ENCODE measurements at places on chromosomes 1 and 21. TPM values are rescaled to one million over a fixed set of nuclear protein-coding genes. Genes with fewer than 3 reads are reported as not detected.

Gene LCE2B
- total RNA-seq, result not detected

Gene TRIM67
- total RNA-seq, result not detected

Gene NBPF3
- 2.4 TPM for total RNA-seq

Gene DRAXIN
- total RNA-seq, result not detected

DNA sequence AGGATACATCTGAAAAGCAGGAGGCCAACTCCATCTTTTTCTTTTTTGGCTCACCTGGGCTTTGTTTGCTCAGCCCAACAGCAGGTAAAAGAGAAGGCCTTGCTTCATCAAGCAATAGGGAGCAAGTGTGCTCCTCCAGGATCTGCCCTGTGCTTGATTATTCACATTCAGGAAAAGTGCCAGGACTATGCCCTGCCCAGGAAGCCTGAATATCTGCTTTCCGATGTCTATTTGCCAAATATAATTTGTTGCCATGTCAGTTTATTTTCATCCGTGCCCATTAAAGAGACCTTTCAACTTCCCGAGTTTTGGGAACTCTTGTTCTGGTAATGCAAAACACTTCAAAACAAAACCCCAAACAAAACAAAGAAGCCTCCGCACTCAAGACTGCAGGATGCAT, 185.3 kb downstream of the CDC7 start:
- H3K36me3 ChIP-seq, result no peaks in the 10 kb centered on the region
- H3K27me3 ChIP-seq, result no peaks in the 10 kb centered on the region
- no peak overlapping the region for H3K27ac ChIP-seq
- no peak overlapping the region for H3K4me3 ChIP-seq
- H3K4me1 ChIP-seq, result no peaks in the 10 kb centered on the region

DNA sequence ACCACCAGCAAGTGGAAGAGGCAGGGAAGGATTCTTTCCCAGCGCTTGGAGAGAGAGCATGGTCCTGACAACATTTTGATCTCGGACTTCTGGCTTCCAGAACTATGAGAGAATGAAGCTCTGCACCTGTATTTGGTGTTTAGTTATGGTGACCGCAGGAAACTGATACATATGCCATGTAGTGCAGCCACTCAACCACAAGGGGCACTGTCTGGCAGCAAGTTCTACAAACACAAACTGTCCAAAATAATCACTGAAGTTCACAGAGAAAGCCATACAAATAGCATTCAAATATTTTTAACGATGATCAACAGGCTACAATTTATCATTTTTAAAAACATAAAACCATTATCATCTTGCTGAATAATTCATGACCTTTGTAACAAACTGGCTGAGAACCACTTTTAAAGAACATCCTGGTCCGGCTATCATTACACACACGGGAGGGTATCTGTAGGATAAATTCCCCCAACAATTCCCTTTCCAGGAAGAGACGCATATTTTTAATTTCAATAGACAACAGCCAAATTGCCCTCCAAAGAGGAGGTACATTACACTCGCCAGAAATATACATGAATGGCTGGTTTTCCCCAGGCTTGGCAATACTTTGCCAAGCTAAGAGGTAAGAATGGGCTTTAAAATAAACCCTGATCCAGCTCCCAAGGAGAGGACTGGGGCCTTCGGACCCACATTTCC, 9.2 kb upstream of the CBR3 start:
- no peaks in the 10 kb centered on the region for H3K27me3 ChIP-seq

GRCh38 chr1:36142121-36142520, 7.2 kb downstream of the TRAPPC3 start:
- no peak overlapping the region for H3K4me3 ChIP-seq
- H3K36me3 ChIP-seq, result peaks cover 7% of the 10 kb centered on the region
- H3K27me3 ChIP-seq, result no peaks in the 10 kb centered on the region
- H3K27ac ChIP-seq, result no peak overlapping the region
- no peak for DNase-seq
- H3K4me1 ChIP-seq, result no peaks in the 10 kb centered on the region

GRCh38 chr1:47629201-47629600, 191.4 kb downstream of the FOXD2 start:
- H3K27ac ChIP-seq, result no peak overlapping the region
- DNase-seq, result no peak
- H3K4me3 ChIP-seq, result no peak overlapping the region
- no peaks in the 10 kb centered on the region for H3K27me3 ChIP-seq

DNA sequence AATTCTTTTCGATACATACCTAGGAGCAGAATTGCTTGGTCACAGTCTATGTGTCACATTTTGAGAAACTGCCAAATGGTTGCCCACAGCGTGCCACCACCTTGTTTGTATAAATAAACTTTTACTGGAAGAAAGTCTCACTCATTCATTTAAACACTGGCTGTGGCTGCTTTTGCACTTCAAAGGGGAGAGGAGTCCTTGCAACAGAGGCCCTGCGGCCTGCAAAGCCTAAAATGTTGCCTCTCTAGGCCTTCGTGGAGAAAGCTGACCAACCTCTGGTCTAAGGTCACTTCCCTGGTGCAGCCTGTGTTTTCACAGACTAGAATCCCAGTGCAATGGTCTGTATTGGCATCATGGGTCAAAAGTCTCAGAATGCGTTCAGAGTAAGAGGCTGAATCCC, 8.3 kb downstream of the RIPK4 start:
- no peak overlapping the region for H3K4me3 ChIP-seq
- peaks cover 12% of the 10 kb centered on the region for H3K36me3 ChIP-seq
- H3K27ac ChIP-seq, result no peak overlapping the region
- DNase-seq, result no peak
- no peaks in the 10 kb centered on the region for H3K27me3 ChIP-seq
- no peaks in the 10 kb centered on the region for H3K4me1 ChIP-seq

GRCh38 chr21:38879912-38880576, 74.3 kb downstream of the ETS2 start:
- H3K27me3 ChIP-seq, result no peaks in the 10 kb centered on the region
- no peak overlapping the region for H3K4me3 ChIP-seq
- peaks cover 5% of the 10 kb centered on the region for H3K4me1 ChIP-seq
- no peaks in the 10 kb centered on the region for H3K36me3 ChIP-seq
